ENCODE measurements at places on chromosomes 6 and 20.

- DNase-seq = no peak
These were observed 59.0 kb downstream of the RIPOR2 start for GRCh38 chr6:24876499-24877465.

GRCh38 chr6:92538275-92538674 lies 881.1 kb downstream of the EPHA7 start:
- no peak for DNase-seq

GRCh38 chr6:134249759-134250602 lies 67.9 kb downstream of the SGK1 start:
- DNase-seq = no peak

DNA sequence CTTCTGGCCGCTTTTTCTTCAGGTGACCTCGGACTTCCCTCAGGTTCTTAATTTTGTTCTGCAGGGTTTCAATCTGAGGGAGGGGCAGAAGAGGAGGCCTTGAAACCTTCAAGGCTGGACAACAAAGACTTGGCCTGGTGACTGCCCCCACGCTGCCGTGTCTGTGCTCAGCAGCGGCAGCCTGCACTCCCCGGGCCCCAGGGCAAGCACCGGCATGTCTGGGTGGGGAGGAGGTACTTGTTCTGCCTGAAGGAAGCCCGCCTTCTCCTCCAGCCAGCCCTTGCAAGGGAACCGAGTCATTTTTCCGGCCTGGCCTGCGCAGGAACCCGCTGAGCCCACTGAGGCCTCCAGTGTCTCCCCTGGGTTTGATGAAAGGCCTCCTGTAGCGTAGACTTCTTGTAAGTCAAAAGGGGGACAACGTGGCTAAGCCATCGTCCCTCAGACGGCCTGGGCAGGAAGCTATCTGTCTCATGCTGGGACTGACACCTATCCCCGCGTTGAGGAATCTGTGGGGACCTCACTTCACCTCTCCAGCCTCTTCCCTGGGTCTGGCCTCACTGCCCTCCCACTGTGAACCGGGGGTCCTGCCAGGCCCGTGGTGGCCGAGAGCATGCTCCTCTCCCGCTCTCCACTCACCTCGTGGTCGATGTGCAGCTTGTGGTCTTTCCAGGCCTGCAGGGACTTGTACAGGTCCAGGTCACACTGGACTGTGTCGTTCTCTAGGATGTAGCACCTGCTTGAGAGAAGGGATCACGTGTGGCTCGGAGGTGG lies 119.9 kb downstream of the SULF2 start:
- no peak for DNase-seq

GRCh38 chr20:34600892-34601653 lies 42.6 kb downstream of the MAP1LC3A start:
- no peak for DNase-seq

- DNase-seq = no peak
These were observed 40.3 kb upstream of the BLCAP start for GRCh38 chr20:37567671-37568588.

GRCh38 chr6:14286634-14287428 lies 169.3 kb downstream of the CD83 start:
- DNase-seq = no peak

Measured in AG09319 (cell line).